ENCODE measurements at places on chromosomes 3 and 15.

DNA sequence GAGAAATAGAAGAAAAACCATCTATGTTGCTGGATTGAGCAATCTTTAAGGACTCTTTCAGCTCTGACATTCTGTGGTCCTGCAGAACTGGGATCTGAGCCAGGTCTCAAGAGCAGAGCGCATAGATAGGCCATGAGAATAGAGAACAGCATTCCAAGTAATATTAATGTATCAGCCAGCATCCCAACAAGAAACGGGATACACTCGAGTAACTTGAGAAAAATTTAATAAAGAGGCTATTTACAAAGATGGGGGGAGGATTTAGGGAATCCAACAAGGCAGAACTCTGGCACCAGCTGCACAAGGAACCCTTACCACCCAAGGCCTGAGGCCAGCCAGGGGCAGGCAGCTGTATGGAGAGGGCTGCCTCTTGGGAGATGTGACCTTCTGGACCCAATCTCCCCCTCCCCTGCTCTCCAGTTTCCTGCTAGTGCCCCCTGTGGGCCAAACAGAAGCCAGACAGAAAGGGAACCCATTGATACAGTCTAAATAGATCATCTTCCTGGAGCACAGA lies 8.2 kb downstream of the TMOD2 start:
- DNase-seq: no peak

DNA sequence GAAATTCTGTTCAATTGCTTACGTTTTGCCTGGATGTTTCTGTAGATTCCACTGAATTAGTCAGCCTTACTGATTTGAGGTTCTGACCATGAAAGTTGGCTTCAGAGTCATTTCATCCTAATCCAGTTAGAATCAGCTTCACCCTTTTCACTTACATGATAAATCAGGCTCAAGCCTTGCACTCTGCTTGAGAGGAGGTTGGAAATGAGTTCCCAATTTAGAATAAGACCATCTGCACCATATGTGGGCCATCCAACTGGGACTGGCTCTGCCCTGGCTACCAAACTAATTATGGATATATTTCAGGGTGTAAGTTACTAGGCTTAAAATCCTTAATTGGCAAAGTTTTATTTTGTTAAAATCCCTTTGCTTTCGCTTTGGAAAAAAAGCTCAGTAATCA lies 255.7 kb downstream of the CHL1 start:
- no peak for DNase-seq

DNA sequence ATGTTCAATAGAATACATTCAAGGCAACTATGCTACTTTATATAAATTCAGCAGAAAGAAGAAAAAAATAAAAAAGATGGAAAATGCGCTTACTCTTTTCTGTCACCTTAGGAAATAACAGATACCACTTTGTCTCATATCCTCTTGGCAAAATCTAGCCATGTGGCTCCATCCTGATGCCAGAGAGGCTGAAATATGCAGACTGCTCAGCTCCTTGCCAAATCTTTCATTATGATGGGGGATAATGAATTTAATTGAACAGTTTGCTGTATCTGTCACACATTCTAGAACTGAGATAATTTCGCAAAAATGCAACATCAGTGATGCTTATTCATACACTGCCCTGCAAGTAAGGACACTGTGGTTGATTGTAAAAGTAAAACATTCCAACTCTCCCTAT lies 1081.5 kb downstream of the PLOD2 start:
- DNase-seq: no peak

GRCh38 chr3:52682016-52682415 lies 3.7 kb downstream of the PBRM1 start:
- DNase-seq: no peak

DNA sequence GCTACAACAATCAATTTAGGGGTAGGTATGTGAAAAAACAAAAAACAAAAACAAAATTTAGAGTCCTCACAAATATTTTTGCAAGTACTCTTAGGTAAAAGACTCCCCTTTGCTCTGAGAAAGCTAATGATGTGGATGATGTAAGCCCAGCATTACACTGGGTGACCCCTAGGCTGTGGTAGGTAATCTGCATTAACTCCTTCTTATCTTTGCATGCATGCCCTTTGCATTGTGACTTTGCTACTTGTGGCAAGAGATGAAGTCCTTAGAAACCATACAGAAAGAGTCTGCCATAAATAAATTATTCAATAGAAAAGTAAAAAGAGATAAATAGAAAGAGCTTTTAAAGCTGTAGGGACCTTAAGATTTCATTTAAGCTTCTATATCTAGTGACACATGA lies 159.7 kb upstream of the MBNL1 start:
- no peak for DNase-seq

DNA sequence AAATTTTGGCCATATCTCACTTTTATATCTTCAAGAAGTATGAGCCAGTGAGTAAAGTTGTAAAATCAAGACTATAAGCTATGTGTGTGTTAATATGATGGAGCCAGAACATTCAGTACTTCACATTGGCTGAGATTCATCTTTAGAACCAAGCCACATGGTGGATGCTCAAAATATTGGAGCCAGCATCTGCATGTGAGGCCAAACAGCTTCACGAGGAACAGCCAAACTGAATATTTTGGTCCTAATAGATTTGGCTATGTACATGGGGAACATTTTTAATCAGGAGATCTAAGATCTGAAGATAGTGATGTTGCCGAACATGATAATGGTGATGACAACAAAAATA lies 1089.8 kb downstream of the TUSC7 start:
- DNase-seq: no peak

GRCh38 chr3:135917076-135917475 lies 48.5 kb upstream of the PPP2R3A start:
- DNase-seq: no peak

DNA sequence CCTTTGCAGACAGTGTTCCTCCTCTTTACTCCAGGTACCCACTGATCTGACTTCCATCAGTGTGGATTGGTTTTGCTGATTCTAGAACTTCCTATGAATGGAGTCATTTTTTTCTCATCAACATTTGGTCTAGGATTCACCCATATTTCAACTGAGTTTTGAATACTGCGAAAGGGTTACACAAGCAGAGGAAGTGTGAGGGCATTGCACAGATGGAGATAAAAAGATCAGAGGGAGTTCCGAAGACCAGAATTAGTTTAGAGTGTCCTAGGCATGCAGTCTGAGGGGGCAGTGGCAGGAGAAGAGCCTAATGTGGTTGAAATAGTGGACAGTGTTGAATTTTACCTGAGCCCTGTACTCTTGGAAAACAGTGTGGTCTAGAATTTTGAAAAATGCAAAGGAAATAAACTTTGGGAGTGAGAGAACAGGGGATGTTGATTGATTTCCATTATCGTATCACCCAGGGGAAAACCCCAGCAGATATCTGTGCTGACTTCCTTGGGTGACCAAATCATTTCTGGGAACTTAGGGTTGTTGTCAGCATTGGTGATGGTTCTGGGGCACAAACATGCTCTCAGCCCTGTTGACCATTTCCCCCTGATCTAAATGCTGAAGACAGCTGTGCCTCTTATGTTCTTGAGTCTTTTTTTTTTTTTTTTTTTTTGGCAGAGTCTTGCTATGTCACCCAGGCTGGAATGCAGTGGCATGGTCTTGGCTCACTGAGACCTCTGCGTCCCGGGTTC lies 327.4 kb upstream of the LRRFIP2 start:
- no peak for DNase-seq

DNA sequence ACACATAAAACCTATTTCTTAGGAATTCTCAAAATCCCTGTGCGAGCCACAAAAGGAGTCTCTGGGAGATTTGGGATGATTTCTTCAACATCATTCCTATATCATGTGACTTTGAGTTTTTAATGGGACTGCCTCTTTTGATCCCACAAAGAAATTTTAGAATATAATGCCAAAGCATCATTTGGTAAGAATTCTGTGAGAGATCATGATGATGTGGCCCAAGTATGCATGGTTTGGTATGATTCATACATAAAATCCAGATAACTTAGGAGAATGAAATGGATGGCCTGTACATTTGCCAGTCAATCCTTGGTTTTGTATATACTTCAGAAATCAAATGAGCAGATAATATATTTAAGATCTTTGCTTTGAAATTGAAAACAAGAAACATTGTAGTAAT lies 61.3 kb downstream of the UBE2E2 start:
- DNase-seq: no peak

GRCh38 chr3:49119036-49119435 lies 1.6 kb downstream of the USP19 start:
- no peak for DNase-seq

DNA sequence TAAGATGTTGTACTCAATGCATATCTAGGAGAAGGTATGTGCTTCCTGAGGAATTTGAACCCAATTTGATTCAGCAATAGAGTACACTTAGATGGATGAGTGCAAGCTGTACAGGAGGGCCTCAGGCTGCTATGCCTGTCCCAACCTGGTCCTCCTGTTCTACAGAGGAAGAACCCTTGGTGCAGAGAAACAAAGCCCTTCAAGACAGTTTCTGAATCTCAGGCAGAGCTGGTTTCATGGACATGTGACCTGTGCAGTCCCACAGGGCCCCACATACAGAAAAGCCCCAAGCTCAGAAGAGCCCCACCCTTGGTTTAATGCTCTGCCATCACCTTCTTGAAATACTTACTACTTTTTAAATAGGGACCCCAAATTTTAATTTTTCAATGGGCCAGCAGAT lies 15.3 kb downstream of the FOXP1 start:
- no peak for DNase-seq

DNA sequence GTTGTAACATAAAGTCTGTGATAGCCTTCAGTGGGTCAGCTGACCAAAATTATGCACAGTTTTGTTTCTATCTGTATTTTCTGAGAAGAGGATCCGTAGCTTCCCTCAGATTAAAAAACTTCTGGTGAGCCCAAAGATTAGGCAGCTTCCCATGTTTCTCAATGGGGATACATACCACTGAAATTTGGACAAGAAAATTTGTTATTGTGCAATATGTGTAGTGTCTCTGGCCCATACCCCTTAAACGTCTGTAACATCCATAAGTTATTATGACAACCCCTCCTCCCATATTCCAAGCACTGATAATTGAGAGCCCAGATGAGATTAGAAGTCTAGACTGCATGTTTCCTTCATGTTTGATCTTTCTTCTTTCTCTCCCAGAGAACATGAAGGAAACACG lies 1.9 kb upstream of the MITF start:
- no peak for DNase-seq

GRCh38 chr15:101114610-101115009 lies 137.2 kb downstream of the CHSY1 start:
- DNase-seq: no peak

GRCh38 chr3:24773798-24774197 lies 279.1 kb upstream of the THRB start:
- DNase-seq: no peak

DNA sequence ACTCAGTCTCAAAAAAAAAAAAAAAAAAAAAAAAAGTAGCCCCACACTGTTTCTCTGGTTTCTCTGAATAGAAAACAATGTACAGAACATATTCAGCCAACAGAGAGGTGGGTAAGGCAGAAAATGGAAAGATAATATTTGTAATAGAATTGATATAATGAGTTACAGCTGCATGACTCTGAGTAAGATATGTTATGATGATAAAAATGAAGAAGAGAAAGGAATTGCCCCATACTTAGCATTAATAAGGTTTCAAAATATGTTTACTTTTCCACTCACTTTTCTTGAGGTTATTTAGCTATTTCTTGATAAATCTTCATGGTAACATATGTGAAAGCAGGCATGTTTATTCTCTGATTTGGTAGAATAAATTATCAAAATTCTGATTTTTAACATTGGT lies 100.9 kb upstream of the ROBO2 start:
- DNase-seq: no peak

DNA sequence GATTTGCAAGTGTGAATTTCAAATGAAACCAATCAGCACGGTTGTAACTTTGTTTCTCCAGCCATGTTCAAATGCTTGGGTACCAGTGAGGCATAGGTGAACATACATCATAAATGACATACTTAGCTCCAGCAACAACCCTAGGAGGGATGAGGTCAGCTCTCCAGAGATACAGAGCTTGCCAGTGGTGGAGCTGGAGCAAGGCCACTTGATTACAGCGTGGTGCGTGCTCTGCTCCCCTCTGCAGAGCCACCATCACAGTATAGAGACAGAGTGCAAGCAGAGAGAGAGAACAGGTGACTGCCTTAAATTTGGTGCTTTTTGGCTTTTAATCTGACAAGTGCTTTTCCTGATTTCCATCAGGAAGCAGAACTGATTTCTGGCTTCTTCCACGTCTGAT lies 275.1 kb downstream of the PDZRN3 start:
- no peak for DNase-seq

- no peak for DNase-seq
These were observed 1.8 kb downstream of the DIPK2A start for GRCh38 chr3:143973259-143974021.

DNA sequence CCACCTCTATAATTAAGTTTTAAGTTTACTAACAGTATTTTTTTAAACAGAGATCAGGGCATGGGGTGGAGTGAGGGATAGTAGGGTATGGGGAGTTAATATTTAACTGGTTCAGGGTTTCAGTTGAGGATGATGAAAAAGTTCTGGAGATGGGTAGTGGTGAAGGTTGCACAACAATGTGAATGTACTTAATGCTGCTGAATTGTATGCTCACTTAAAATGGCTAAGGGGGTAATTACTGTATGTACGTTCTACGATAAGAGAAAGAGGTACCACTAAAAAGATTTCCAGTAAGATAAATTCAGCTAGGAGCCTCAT lies 101.4 kb downstream of the TNIK start:
- no peak for DNase-seq

- DNase-seq: no peak
These were observed 243.7 kb downstream of the CHST2 start for GRCh38 chr3:143363276-143363675.

GRCh38 chr3:172700256-172700655 lies 10.6 kb downstream of the NCEH1 start:
- no peak for DNase-seq

- DNase-seq: no peak
These were observed 30.2 kb downstream of the ZXDC start for GRCh38 chr3:126445506-126445905.

GRCh38 chr15:45471151-45471550 lies 51.4 kb downstream of the SLC30A4 start:
- DNase-seq: no peak

DNA sequence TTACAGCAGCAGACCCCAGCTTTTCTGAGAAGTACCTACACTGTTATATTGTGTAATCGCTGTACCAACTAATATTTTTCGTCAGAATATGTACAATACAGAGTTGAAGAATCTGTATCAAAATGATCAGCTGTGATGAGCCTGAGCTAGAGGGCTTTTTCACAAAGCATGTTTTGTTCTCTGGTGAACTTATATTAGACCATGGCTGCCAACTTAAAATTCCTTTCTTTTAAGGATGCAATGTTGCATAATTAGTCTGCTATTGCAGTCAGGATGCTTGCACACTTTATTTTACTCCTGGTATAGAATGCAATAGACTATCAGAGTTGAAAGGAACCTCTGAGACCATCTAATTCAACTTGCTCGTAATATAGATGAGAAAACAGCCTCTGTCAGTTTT lies 127.8 kb downstream of the RBMS3 start:
- DNase-seq: no peak

- DNase-seq: no peak
These were observed 28.9 kb downstream of the GRAMD1C start for GRCh38 chr3:113867506-113867905.

GRCh38 chr3:34388830-34389229 lies 590.4 kb downstream of the PDCD6IP start:
- DNase-seq: no peak

GRCh38 chr3:59605944-59606534 lies 556.2 kb upstream of the CFAP20DC start:
- DNase-seq: no peak

Measured in stimulated activated CD8-positive, alpha-beta memory T cell treated with anti-CD3 and anti-CD28 coated beads, Interleukin-2, amount 100 ng/mL, for 1 hour (primary cell).